Smooth muscle cell of the brain vasculature (primary cell): ENCODE measurements at places on chromosomes 16 and 17.

- DNase-seq: no peak
These were observed 14.6 kb downstream of the USP22 start for GRCh38 chr17:21028192-21028591.

DNA sequence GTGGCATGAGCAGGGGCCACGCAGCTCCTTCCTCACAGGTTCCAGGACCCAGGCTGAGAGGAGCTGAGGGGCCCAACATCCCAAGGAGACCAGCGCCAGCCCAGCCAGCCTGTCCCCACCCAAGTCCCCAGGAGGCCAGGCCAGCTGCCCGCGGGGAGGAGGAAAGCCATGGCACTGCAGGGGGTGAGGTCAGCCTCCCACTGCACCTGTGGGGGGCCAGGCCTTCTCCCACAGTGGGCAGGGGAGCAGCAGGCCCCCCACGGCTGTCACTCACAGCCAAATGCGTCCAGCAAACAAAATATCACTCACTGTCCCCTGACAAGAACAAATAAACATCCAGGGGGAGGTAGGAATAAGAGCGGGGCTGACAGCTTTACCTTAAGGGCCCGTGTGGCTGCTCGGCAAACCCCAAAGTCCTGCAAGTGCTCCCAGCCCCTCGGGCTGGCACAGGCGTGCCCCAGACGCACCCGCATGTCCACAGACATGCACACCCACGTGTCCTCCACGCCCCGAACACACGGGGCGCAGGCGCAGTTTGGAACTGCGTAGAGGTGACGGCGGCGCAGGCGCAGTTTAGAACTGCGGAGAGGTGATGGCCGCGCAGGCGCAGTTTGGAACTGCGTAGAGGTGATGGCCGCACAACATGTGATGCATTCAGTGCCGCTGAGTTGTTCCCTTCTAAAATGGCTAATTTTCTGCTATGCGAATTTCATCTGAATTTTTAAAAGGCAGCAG lies 291.1 kb downstream of the FOXL1 start:
- no peak for DNase-seq

DNA sequence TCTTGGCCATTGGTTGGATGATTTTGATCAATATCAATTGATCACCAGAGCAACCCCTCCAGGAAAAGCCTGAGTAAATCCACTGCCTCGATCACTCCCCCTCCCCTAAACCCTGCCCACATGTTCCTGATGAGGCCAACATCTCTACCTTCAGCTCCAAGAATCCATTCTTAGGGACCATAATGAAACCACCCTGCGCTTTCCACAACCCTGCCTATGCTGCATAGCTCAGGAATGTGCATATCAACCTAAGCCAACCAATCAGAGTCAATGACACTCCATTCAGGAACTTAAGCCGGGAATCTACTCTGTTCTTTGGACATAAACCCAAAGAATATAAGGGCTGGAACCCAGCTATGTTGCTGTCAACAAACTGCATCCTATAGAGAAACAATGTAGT lies 86.3 kb downstream of the MYH11 start:
- no peak for DNase-seq

GRCh38 chr17:44204441-44204882 lies 4.8 kb upstream of the ATXN7L3 start:
- no peak for DNase-seq

GRCh38 chr16:31129568-31130335 lies 5.8 kb downstream of the PRSS8 start:
- DNase-seq: no peak

DNA sequence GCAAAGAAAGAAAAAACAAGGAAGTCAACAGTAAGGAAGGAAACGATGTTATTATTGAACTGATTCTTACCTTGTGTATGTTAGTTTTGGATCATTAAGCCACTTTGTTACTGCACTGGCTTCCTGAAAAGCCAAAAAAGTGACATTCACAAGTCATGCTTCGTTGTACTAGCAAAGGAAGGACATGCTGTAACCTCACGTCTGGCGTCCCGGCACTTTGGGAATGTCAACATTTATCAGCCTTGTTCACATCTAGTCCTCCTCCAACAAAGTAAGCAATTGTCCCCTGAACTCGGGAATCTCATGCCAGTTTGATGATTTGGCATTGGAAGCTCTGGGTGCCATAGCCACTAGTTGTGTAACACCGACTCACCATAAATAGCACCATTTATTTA lies 731 bp upstream of the MKS1 start:
- DNase-seq: no peak
